Fibroblast of skin of left quadriceps (primary cell): ENCODE measurements at places on chromosomes 1 and 21.

GRCh38 chr21:33937146-33937545 lies 21.5 kb upstream of the ATP5PO start:
- no peak for DNase-seq

GRCh38 chr1:7948960-7949359 lies 8.3 kb upstream of the TNFRSF9 start:
- peak; percentile 79 for DNase-seq

- DNase-seq, result no peak
Observed at GRCh38 chr1:17719874-17720273, 35.3 kb upstream of the ACTL8 start.

GRCh38 chr21:43919871-43920801 lies 55.1 kb downstream of the AGPAT3 start:
- no peak for DNase-seq

GRCh38 chr1:15226388-15227255 lies 20.4 kb upstream of the FHAD1 start:
- DNase-seq, result no peak

DNA sequence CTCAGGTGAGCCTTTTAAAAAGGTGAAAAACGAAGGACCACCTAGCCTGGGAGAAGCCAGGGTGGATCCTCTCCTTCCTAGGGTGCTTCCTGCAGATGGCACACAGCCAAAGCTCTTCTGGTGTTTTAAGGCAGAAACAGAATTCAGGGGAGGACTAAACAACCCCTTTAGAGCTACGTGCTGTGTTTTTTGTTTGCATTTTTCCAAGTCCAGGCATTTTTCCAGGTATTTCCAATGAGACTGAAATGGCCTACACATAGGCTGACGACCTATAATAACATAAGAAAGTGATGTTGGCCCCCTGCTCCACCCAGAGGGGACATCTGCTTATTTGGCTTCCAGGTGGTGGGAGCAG lies 83.8 kb downstream of the CAPZB start:
- DNase-seq, result no peak

DNA sequence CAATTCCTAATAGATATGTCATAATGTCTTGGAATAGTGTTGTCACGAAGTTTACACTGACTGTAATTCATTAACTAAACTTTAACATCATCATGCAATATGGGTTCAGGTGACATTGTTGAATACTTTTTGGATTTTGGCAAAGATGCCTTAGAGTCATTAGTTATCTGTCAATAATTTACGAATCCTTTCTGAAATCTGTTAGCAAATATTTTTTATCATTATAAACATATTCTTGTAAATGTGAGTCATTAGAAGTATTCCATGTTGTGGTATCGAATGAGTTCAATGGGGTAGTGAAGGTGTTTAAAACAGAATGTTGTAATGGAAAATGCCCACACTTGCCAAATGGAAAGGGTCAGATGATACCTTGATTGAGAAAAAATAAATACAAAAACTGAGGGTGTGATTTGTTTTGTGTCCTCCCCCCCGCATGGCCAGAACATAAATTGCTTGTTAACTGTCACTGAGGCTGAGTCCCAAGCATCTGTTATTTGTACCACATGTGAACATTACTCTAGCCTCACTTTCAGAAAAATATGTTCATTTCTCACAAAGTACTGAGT lies 5.2 kb upstream of the NR5A2 start:
- DNase-seq, result no peak

DNA sequence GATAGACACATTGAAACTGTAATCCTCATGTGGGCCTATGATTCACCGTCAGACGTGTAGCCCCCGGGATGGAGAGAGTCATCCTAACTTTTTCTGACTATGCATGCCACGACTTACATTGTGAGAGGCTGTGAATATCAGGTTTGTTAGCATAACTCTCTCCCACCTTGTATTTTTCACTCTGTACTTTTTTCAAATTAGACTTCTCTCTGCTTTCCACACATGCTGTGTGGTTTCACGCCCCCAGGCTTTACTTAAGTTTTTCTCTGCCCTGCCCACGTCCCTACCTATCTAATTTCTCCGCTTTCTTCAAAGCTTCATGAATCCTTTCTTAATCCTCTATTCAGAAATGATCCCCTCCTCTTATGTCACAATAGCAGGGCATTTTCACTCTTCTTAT lies 3.4 kb upstream of the NCAM2 start:
- no peak for DNase-seq

- DNase-seq, result no peak
Observed at GRCh38 chr1:68495968-68496679, 758 bp downstream of the DEPDC1 start.

DNA sequence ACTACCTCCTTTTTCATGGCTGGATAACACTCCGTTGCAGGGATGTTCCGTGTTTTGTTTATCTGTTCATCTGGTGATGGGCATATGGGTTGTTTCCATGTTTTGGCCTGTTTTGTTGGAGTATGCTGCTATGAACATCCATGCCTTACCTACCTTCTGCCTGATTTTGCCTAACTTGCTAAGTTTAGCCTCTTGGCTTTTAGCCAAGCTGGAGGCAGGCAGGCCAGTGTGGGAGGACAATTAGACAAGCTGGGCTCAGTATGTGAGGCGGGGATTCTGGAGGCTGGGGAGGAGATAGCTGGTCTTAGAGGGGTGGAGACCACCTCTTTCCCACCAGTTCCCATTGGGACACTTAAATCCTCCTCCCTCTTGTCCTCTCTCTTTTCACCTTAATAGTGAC lies 98.4 kb upstream of the WNT4 start:
- DNase-seq, result no peak

DNA sequence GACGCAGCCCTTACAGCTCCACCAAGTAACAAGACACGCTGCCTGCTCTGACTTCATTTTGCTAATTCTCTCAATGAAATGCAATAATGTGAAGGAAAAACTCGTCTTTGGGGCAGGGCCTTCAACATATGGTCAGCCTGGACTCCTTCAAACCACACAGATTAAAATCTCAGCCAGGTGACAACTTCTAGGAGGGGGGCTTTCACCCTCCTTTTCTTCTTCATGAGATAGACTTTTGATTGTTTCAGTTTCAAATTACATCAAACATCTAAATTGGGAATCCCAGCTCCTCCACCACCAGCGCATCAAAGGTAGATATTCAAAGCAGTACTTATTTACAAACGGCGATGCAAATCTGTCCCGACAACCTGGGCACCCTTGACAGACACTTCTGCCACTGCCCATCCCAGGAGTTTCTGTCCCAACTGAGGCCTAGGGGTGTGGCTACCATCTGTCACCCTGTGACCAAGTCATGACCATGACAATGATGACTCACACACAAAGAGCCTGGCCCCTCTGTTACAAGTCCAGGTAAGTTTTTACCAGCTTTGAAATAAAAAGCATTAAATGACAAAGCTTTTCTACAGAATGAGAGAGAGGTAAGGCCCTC lies 29.7 kb downstream of the SSBP3 start:
- no peak for DNase-seq

DNA sequence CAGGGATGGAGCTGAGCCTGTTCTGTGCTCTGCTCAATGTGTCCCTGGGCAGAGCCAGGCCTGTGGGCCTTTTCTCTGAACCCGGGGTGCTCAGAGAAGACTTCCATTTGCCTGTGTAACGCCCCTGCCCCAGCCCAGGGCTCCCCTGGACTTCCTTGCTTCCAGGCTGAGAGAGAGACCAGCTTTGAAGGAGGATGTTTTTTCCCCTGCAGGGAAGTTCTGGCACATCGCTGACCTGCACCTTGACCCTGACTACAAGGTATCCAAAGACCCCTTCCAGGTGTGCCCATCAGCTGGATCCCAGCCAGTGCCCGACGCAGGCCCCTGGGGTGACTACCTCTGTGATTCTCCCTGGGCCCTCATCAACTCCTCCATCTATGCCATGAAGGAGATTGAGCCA lies 10.2 kb downstream of the SMPDL3B start:
- DNase-seq, result no peak

DNA sequence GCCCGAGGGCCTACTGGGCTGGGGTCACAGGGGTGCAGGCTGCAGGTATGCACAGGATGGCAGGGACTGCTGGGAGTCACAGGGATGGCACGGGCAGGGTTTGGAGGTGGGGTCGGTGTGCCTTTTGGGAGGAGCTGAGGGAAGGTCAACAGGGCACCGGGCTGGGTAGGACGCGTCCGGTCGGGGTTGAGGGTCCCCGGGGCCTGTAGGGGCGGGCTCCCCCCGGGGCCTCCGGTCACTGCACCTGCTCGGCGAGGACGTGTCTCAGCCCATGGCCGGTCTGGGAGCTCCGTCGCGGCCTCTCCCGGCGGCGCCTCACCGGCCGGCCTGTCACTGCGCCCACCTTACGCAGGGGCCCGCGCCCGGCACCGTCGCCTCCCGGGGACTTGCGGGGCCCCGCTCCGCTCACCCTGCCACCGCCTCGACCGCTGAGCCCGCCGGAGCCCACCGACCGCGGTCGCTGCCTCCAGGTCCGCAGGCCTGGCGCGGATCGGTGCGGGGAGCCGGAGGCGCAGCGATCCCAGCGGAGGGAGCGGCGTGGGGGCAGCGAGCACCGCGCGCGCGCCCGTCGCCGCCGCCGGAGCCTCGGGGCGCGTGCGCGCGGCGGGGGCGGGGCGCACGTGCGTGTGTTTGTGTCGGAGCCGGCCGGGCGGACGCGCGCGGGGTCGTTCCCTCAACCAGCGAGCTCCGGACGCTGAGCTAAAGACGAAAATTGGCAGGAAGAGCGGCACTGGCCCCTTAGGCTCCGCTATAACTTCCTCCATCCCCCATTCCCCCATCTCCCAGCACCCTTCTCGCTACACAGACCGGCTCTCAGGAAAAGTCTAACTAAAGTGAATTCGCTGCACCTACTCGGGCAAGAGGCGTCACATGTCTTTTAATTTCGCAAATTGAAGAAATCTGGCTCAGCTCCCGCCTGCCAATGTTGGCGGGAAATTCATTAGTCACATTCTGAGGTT lies at the start of gene AMIGO1:
TSS of gene AMIGO1 (minus strand) at position 552 of the 959 bp plus-strand sequence. CDS start 815 bp downstream, outside the sequence.
- no peak for DNase-seq

GRCh38 chr1:181044449-181044966 lies 10.7 kb downstream of the MR1 start:
- no peak for DNase-seq

GRCh38 chr1:15305468-15305770 lies 58.4 kb downstream of the FHAD1 start:
- peak; percentile 55 for DNase-seq

DNA sequence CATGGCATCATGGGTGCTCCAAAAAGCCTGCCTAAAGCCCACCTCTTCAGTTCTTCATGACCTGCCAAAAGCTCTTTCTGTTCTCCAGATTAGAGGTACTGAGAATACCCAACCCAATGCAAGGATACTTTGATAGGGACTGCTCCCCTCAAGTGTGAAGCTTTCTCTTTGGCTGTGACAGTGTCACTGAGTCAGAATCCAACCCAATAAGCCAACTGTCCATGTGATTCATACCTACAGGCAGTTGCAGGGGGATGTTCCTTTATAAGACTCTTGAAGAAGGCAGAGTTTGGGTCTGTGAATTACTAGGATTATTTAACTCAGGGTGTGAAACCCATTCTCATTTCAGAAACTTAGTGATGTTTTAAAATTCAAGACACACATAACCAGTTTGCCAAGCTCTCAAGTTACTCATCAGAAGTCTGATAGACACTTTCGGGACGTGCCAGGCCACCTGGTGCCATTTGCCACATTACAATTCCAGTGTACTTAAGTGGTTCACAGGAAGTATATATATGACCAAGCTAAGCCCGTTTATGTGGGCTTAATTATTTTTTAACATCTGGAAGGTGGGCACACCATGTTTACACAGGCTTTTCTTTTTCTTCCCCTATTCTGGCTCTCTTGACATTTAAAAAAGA lies 265.8 kb downstream of the NFIA start:
- DNase-seq, result no peak

- no peak for DNase-seq
Observed at GRCh38 chr1:40851643-40852042, 10.5 kb downstream of the CITED4 start.

GRCh38 chr1:178521241-178521640 lies 8.3 kb downstream of the TEX35 start:
- DNase-seq, result no peak

DNA sequence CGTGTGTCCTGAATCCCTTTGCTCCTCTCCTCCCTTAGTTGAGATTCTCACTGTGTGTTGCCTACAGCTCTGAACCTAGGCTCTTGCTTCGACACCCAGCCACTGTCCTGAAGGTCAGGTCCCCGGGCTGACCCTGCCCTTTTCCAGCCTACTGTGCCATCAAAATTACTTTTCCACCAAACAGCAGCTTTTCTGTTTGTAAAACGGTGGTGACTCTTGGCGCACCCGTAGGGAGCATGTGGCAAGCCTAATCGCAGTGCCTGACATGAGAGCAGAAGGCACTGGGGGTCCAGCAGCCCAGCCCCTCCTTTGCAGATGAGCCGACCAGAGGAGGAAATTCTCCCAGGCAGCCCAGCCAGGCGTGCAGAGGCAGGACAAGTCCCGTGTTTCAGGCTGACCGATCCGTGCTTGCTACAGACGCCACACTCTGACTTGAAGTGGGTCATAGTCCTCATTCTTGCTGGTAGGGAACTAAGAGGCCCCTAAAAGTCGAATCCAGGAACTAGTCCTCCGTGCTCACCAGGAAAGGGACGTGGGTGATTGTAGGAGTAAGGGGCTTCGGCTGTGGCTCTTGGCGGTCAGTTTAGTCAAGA lies 6.8 kb downstream of the GPR137B start:
- DNase-seq, result no peak

DNA sequence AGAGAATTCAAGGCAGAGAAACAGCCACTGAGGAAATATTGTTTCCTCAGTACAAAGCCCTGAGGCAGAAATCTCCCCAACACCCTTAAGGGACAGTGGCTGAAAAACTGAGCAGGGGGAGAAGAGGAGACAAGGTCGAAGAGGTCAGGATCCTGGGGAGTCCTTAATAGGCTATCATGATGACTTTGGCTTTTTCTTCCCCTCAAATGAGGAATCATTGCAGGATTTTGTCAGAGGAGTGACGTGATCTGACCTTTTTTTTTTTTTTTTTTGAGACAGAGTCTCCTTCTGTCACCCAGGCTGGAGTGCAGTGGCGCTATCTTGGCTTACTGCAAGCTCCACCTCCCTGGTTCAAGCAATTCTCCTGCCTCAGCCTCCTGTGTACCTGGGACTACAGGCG lies 10.2 kb downstream of the MAP7D1 start:
- no peak for DNase-seq

- DNase-seq, result no peak
Observed at GRCh38 chr1:25205786-25206185, 26.5 kb downstream of the SYF2 start.

DNA sequence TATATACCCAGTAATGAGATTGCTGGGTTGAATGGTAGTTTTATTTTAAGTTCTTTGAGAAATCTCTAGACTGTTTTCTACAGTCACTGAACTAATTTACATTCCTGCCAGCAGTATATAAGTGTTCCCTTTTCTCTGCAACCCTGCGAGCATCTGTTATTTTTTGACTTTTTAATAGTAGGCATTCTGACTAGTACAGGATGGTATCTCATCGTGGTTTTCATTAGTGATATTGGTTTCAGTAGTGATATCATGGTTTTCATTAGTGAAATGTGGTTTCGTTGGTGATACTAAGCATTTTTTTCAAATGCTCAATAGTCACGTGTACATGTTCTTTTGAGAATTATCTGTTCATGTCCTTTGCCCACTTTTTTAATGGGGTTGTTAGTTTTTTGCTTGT lies 316.8 kb downstream of the PTBP2 start:
- peak; percentile 63 for DNase-seq

- DNase-seq, result no peak
Observed at GRCh38 chr1:89931964-89932363, 62.9 kb upstream of the ZNF326 start.
